ENCODE measurements at places on chromosomes 2 and 18.

- no peak for DNase-seq
Observed at GRCh38 chr2:110864731-110865130, 132.4 kb downstream of the ACOXL start.

DNA sequence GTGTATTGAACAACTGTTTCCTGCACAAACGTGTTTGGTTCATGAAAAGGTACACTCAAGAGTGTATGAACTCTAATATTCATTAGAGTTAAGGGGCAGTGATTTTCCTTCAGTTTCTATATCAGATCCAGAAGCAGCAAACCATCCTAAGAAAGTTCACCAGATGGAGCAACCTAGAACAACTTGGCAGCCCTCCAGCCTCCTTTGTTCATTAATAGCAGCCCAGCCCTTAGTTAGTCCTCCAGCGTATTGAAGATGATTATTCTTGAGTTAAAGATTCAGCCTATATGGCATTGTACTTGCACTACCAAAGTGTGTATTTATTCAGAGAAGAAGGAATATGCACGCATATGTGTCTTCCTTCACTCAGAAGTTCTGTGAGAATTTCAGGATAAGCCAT, 365.5 kb downstream of the SETBP1 start:
- DNase-seq: no peak

DNA sequence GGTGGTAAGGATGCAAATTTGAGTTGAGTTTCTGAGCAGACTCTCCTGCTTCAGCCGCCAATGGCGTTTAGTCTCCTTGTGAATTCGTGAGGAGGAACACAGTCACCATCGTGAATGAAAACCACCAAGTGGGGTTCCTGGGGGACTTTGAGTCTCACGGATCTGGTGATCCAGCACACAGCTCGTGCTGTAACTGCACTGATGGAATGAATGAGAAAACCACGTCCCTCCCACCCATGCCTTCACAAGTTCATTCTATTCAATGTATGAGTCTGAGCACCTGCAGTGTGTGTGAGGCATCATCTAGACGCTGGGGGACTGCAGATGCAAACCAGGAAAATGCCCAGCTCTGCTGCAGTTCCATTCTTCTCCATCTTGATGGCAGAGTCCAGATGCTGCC, 127.9 kb downstream of the PIEZO2 start:
- DNase-seq: no peak

GRCh38 chr2:191061381-191061980, 47.5 kb upstream of the STAT1 start:
- peak; percentile 20 for DNase-seq

GRCh38 chr18:44852818-44853217, 172.1 kb downstream of the SETBP1 start:
- DNase-seq: no peak

GRCh38 chr2:204108330-204108751, 171.8 kb downstream of the ICOS start:
- DNase-seq: peak; percentile 23

- no peak for DNase-seq
Observed at GRCh38 chr18:76432970-76433767, 61.9 kb downstream of the ZNF516 start.

- DNase-seq: no peak
Observed at GRCh38 chr2:204049635-204050034, 113.1 kb downstream of the ICOS start.

DNA sequence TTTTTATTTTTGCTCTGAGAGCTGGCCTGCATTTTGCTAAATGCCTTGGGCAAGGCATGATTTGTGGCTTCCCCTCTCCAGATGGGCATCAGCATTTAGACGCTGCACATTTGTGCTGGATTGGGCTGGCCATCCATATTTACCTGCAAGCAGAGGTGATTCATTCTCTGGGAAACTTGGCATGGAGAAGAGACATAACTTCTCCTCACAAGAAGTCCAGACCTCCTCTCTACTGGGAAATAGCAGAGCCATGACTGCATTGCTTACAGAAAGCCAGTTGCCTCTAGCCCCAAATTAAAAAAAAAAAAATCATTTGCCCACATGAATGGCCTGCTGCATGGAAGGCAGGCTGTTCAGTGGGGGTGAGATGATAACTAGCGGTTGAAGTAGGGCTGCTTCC, 120.1 kb downstream of the ACTR3 start:
- no peak for DNase-seq

GRCh38 chr2:180520921-180521581, 459.4 kb upstream of the UBE2E3 start:
- DNase-seq: no peak

GRCh38 chr2:96529376-96530143, 7.0 kb upstream of the ARID5A start:
- DNase-seq: no peak

DNA sequence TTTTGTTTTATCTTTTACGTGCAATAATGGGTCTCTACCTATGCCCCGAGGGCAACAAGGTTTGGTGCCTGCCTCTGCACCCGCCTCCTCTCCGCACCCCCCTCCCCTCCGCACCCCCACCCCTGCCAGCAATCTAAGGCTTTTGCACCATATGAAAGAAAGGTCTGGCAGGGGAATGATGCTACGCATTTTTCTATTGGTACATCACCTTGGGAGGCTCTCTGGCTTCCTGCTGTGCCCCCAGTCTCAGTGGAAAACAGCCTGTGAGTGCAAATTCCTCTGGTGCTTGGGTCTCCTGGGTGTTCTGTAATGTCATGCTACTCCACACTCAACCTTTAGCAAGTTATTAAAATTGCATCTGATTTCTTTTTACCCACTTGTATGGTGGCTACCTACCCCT, 161.3 kb upstream of the SMAD7 start:
- no peak for DNase-seq

GRCh38 chr2:21772624-21773023, 648.9 kb downstream of the TDRD15 start:
- no peak for DNase-seq

- DNase-seq: no peak
Observed at GRCh38 chr2:182359990-182360662, 66.7 kb downstream of the PDE1A start.

- no peak for DNase-seq
Observed at GRCh38 chr2:74328573-74328972, 14.6 kb downstream of the SLC4A5 start.

DNA sequence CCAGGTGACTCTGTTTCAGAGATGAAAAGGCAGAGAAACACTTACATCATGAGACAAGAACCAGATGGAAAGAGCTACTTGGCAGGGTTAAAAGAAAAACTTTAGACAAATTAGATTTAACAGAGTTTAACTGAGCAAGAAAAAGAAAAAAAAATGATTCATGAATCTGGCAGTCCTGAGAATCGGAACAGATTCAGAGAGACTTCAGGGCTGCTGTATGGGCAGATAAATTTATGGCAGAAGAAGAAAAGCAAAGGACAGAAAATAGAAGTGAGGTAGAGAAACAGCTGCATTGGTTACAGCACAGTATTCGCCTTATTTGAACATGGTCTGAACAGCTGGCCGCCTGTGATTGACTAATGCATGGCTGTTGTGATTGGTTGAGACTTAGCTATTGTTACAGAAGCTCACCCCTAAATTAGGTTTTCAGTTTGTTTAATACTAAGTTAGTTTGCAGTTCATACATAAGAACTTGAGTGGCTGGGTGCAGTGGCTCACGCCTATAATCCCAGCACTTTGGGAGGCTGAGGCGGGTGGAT, 43.0 kb upstream of the RHOB start:
- DNase-seq: no peak

DNA sequence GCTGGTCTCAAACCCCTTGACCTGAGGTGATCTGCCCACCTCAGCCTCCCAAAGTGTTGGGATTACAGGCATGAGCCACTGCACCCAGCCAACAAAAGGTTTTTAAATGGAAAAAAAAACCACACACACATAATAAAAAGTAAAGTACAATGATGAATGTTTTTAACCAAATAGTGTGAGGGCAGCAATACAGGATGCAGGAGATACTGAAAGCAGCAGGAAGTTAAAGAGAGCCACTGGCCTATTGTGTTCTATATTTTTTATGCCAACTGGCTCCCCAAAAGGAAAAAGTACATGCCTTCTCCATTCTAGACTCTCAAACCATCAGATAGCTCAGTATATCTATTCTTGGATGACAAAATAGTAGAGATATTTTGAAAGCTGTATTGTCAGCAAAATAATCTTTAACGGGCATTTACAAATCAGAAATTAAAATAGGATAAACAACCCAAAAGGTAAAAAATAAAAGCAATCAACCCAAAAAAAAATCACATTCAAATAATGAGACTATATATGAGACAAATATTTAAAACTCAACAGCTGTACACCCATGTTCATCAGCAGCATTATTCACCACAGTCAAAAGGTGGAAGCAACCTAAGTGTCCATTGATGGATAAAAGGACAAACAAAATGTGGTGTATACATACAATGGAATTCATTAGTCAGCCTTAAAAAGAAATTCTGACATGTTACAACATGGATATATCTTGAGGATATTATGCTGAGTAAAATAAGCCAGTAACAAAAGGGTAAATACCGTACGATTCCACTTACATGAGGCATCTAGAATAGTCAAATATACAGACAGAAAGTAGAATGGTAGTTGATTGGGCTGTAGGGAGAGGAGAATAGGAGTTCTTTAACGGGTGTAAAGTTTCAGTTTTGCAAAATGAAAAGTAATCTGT, 26.2 kb downstream of the GPATCH11 start:
- DNase-seq: no peak

GRCh38 chr2:33313039-33313438, 163.4 kb upstream of the RASGRP3 start:
- DNase-seq: no peak

DNA sequence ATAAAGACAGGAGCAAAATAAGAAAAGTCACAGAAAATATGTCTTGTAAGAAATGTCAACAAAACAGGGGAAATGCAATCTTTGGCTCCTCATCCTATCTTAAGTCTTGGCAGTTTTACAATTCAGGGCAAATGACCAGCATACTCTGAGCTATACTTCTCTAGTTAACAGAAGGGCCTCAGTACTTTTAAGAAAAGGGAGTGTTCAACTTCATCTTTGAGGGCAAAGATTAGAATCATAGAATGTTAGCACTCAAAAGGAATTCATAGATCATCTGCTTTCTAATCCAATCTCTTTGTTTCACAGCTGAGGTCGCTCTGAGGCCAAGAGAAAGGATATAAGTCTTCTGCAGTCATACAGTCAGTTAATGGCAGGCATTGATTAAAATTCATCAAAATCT, 174.0 kb upstream of the NT5C1B start:
- no peak for DNase-seq

DNA sequence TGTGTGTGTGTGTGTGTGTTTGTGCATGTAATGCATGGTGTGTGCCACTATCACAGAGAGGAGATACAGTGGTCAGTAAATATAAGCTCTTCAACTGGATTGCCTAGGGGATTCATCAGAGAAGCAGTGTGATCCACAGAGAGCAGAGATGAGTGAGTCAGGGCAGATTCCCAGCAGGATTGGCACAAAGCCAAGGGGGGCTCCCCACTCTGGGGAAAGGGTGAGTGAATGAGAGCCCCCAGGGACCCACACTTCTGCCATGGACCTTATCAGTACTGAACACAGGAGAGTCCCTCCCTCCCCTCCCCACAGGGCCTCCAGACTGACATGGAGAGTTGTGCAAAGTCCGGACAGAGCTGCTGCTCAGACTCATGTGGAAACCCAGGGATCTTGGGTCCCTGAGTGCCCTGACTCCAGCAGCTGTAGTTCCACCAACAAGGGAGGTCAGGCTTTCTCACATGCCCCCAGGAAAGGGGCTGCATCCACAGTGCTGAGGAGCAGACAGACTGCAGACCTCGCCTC, 748.8 kb downstream of the NR4A2 start:
- no peak for DNase-seq

GRCh38 chr2:96879545-96880040, 9.7 kb upstream of the SEMA4C start:
- no peak for DNase-seq

GRCh38 chr2:165645930-165646831, 147.9 kb downstream of the GALNT3 start:
- DNase-seq: no peak

- DNase-seq: no peak
Observed at GRCh38 chr2:50018292-50018691, 864.0 kb upstream of the FSHR start.

- no peak for DNase-seq
Observed at GRCh38 chr2:140747665-140748064, 1383.2 kb downstream of the LRP1B start.

GRCh38 chr18:62324917-62325805, at the start of gene TNFRSF11A:
TNFRSF11A (plus strand) TSS chr18:62325310; CDS start chr18:62325353, 43 bp downstream.
- DNase-seq: peak; percentile 48

DNA sequence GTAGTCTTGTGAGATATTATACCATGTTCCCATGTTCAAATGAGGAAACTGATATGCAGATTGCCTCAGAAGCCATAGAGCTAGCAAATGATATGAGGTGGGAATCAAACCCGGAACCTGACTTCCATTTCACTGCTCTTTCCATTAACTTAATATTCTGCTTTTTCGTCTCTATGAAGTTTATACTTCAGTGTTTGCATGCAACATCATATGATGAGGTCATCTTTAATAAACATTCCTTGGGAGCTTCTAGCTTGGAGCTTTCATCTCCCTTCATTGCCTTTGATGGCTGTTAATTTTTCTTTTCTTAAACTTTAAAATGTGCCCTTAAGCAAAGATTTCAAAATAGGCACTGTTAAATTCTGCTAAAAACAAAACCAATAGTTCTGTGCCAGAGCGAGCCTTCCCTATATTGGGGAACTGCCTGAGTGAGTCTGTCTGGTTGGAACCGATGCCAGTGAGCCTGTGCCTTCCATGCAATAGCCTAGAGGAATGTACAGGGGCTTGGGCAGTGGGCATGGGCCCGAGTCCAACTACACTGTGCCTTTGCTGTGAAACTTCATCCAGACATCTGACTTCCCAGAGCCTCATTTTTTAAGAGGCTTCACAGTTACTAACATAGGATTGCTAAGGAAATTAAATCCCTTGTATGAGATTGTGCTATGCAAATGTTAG, 91.1 kb upstream of the TMEM200C start:
- no peak for DNase-seq

GRCh38 chr2:11932962-11933361, 186.5 kb downstream of the LPIN1 start:
- DNase-seq: no peak

DNA sequence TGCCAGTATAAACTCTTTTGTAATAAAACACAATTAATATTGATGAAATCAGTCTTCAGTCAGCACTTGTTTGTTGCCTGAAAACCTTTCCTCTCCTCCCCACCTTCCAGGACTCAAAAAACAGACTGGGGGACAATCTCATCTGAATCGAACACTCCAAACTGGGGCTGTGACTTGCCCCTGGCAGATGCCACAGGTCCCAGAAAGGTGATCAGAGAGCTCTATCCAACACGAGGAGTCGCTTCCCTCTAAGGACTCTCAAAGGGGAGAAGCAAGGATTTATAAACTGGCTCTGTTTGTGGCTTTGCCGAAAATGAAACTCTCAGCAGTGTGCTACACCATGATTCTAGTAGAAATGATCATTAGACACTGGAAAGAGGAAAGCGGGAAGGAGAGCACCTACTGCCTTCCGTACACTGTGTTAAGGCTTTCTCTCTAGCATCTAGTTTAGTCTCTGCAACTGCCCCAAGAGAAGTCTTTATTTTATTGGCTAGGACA, 199.2 kb downstream of the TGIF1 start:
- DNase-seq: no peak

- DNase-seq: peak; percentile 24
Observed at GRCh38 chr18:13378150-13378549, 159.6 kb downstream of the LDLRAD4 start.
